Right atrium auricular region (tissue), 2 donors: ENCODE measurements at places on chromosomes 12 and 14. TPM values are rescaled to one million over a fixed set of nuclear protein-coding genes. Genes with fewer than 3 reads are reported as not detected.

Gene ZFYVE1
- 9.8 TPM for total RNA-seq

Gene ACYP1
- 19.5 TPM for total RNA-seq

Gene KLHL33
- total RNA-seq = 0.44 TPM

Gene NTF3
- 0.67 TPM for total RNA-seq

Gene RD3L
- 7.6 TPM for total RNA-seq

Gene CHMP4A
- 31.6 TPM for total RNA-seq

Gene ATF7
- 22.1 TPM for total RNA-seq

Gene RALGAPA1
- 26.9 TPM for total RNA-seq

Gene PYGL
- total RNA-seq = 27.1 TPM

Gene KLRC2
- not detected for total RNA-seq

Gene KLRF1
- total RNA-seq = not detected

Gene BICDL1
- total RNA-seq = 47.2 TPM

Gene TDRD9
- total RNA-seq = 8.6 TPM

Gene TAS2R19
- 0.89 TPM for total RNA-seq

Gene DTD2
- total RNA-seq = 10.5 TPM

Gene ZDHHC22
- total RNA-seq = not detected

Gene KRT83
- total RNA-seq = not detected

Gene CDCA3
- total RNA-seq = 0.39 TPM

Gene FBXL14
- 11.3 TPM for total RNA-seq

Gene PACS2
- 55.0 TPM for total RNA-seq

Gene EID3
- total RNA-seq = 3.3 TPM

Gene RNASE7
- not detected for total RNA-seq

Gene KRT7
- 14.7 TPM for total RNA-seq

Gene GPX2
- total RNA-seq = not detected

Gene NOVA1
- 5.1 TPM for total RNA-seq

Gene PPHLN1
- 36.6 TPM for total RNA-seq
